ENCODE measurements at places on chromosomes 6 and 20.

DNA sequence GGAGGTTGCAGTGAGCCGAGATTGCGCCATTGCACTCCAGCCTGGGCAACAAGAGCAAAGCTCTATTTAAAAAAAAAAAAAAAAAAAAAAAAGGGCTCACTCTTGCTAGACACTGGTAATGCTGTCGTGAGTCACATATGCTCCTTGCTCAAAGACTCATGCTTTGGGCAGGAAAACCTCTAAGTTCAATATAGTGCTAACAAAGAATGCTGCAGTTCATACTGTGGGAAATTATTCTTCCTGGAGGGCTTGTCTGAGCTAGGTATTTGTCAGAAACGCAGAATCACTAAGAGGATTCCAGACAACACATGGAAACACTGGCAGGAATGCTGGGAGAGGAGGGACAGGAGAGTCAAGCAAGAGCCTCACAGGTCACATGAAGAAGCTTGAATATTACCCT, 2.3 kb upstream of the LYRM2 start:
- DNase-seq = no peak

DNA sequence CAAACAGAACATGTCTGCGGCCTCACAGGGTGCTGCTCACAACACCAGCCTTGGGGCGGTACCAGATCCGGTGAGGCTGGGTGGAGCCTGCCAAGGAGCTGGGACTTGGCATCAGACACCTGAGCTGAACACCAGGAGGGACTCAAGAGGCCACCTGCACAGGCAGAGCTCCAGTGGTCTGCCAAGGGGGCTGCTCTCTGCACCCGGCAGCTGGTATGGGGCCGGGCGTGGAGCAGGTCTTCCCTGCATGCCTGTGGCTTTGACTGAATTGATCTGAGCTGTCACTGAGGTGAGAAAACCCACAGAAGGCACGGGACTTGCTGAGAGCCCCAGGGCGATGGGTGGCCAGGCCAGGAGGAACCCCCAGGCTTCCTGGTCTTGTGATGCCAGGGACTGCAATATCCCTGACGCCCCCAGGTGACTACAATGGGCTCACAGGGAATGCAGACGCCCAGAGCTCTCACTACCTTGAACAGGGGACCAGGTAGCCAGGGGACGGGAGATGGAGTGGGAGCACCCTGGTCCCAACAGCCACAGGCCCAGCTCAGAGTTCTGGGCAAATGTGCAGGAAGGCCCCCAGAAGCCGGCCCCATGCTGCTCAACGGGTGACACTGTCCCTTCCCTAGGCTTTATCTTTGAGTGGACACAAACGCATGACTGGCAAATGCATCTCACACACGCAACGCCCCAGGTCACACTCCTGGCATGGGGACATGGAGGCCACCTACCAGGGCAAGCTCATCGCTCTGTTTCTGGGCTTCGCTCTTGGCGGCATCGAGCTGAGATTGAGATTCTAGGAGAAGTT, 48.2 kb downstream of the DSTN start:
- DNase-seq = no peak

GRCh38 chr6:137870744-137871247, 3.7 kb downstream of the TNFAIP3 start:
- DNase-seq = peak; percentile 83

DNA sequence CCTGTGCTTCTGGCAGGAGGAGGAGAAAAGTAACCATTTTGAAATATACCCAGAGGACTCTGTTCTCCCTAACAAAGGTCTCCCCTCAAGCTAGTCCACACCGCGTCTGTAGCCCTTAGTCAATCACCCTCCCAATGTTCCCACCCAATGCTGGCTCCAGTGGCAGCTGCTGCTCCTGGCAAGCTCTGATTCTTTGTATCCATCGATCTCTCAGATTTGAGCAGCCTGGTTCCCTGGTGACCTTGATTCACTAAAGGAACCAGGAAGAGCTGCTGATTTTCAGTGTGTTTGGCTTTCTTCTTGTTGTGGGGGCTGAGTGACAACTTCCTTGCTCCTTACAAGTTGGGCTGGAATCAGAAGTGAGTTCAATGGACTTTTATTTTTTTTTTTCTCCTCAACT, 68.5 kb downstream of the FOXC1 start:
- DNase-seq = no peak

DNA sequence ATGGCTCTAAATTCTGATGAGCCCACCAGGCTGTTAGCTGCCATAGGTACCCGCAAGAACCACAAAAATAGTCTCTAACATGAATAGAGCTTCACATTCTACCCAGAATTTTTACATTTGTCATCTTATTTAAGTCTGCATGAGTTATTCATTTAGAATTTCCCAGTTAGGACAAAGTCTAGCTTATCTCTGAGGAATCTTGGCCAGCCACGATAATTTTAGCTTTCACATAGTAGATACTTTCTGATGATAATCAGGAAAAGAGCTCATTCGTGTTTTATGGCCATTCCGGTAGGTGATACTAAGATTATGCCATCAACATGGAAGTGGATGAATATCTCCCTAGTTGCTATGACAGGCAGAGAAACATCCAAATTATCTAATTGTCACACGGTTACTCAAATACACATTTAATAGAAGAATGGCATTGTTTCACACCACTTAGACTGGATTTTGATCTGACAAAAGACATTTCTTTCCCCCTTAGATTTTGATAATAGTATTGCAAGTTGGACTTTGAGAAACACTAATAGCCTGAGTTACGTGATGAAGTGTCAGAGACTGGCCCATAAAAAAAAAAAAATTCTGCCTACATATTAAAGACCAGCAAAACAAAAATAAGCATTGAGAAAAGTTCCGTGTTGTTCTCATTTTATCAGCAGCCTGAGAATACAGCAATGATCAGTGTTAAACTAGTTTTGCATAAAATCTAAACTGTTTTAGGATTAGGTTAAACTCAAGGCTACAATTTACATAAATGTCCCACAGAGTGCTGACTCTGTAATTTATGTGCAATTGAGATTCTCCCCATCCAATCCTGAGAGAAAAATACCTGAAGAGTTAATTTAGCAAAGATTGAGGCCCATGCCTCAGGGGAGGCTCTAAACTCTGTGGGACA, 397.5 kb upstream of the ARID1B start:
- DNase-seq = no peak

DNA sequence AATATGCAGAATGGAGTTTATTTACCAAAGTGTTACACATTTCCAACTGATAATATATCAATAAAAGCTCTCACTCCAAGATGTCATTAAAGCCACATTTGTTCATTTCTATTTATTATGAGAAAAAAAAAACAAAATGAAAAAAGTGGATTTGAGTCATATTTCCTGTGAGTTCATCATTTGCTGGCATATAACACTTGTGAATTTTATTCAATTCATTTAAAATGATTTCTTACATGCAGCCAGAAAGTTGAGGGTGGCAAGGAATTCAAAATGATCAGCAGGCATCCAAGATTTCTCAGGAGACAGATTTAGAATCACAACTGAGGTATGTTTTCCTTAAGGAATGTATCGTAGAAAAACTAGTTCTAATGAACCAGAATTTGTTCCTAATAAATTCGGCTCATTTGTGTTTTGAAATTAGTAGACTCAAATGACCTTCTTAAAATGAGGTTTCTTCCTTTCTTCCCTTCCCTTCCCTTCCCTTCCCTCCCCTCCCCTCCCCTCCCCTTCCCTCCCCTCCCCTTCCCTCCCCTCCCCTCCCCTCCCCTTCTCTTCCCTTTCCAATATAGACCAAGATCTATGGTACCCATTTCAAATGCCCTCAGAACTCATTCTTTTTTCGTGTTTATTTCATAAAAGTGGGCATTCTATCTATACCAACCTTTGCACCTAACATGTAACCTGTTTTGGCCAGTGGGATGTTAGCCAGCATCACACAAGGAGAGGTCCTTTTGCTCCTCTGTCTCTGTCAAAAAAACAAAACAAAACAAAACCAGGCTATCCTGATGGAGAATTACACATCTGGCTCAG, 357.9 kb upstream of the TSHZ2 start:
- DNase-seq = no peak

- DNase-seq = no peak
Measured at GRCh38 chr6:27532820-27533538, 60.1 kb upstream of the ZNF184 start.

DNA sequence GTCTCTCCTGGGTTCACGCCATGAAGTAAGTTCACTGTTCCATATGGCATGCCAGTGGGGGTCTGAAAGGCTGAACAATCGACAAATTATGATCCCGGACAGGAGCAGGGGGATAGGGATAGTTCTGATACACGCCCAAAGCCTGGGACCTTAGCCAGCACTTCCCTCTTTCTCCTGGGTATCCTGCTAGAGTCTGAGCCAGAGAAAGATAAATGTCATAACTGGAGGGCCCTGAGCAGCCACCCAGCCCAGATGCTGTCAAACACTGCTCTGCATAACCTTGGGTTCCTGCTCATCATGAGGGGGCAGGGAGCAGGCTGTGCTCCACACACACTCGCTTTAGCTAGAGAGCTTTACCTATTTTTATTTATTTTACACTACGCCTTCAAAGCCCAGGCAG, 12.3 kb downstream of the EDEM2 start:
- no peak for DNase-seq

DNA sequence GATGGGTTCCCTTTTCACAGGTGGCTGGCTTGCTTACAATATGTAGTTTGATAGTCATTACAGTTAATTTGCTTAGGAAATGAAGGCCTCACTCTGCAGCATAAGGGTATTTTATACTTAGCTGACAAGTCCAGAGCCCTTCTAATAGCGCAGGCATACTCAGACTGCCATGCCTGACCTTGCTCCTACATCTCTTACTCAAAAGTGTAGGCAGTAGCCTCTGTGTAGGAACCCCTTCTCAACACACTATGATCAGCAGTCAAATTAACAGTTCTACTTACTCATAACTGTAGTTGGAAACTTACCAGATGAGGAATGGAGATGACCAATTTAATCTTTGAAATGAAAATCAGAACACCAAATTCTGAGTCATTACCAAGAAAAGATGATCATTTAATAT, 373.5 kb downstream of the TBC1D32 start:
- DNase-seq = no peak

GRCh38 chr6:56655249-56655648, 12.6 kb upstream of the DST start:
- DNase-seq = no peak

DNA sequence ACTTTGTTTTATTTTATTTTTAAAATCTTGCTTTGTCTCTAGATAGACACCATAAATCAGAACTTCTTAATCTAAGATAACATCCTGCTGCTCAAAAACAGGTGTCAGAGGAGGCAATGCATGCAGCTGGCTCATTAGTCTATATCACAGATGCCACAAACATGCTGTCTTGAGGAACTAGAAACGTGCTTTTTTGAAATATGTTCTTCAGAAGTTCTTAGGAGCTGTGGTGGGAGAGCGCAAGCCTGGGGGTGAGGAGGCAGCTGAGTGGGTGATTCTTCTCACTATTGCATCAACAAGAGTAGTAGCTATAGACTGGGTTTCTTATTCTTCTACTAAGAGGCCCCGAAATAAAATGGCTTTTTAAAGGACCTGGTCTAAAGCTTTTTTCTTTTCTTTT, 23.4 kb downstream of the IL22RA2 start:
- DNase-seq = no peak

DNA sequence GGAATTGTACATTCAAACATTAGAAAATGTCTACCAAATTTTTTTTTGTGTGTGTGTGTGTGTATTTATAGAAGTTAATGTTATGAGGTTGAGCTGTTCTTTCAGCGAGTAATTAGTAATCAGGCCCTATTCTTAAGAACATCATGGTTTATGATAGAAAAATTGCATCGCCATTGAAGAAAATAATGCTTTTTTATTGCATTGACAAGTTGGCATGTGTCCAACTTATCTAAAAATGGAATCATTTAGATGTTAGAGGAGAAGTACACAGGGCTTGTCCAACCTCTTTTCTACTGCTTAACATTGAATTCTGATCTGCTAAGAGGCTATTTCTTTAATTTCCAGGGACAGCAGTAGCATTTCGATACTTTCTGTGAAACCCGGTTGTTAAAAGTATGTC, 61.6 kb upstream of the ADGRG6 start:
- no peak for DNase-seq

DNA sequence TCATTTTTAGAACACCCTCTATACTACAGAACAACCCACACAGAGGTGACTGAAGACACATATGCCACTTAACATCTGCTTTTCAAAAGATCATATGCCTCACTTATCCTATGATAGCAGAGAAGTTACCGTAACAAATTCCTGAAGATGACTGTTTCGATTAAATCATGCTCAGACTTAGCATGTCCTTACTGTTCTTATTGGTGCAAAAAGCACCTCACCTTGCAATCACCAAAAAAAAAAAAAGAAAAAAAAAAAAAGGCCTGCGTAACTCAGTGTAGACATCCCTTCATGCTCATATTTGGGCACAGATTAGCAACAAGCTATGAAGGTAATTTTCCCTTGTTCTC, 17.7 kb upstream of the DST start:
- DNase-seq = no peak

DNA sequence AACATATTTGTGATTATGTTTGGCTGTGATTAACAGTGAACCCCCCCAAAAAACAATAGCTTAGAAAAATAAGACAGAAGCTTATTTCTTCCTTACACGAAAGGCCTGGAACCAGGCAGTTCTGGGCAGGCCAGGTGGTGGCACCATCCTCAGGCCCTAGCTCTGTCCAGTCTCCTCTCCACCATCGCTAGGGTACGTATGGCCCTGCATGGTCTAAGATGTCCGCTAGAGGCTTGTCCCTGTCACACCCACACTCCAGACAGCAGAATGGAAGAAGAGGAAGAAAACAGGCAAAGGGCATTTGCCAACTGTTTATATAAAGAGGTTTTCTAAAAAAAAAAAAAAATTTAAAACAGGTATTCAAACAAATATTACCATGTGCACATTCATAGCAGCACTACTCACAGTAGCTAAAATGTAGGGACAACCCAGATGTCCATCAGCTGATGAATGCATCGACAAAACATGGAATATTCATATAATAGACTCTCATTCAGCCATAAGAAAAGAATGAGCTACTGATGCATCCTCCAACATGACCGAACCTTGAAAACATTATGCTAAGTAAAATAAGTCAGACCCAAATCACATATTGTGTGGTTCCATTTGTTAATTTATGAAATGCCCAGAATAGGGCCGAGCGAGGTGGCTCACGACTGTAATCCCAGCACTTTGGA, 6.7 kb downstream of the TGM3 start:
- DNase-seq = no peak

DNA sequence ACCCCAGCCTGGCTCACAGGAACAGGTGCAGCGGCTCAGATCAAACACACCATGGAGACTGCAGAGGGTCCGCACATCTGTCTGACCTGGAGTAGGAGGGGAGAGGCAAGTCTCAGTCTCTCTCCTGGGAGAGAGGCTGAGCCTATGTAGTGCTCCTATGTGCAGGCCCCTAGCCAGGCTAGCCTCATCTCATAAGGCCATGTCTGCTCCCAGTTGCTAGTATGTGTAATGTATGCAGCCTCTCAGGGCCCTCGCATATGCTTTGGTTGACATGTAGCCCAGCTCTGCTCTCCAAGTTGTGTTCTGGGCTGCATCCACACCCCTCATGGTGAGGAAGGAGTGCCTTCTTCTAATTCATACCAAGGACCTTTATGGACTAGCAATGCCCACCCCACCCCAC, 11.8 kb downstream of the TNXB start:
- DNase-seq = no peak
